ENCODE measurements at places on chromosomes 7 and 10.
A peak's percentile ranks its signal among the peaks of the same experiment; 100 is the strongest.

GRCh38 chr7:72265071-72265904, 146.8 kb downstream of the CALN1 start:
- no peak for DNase-seq

DNA sequence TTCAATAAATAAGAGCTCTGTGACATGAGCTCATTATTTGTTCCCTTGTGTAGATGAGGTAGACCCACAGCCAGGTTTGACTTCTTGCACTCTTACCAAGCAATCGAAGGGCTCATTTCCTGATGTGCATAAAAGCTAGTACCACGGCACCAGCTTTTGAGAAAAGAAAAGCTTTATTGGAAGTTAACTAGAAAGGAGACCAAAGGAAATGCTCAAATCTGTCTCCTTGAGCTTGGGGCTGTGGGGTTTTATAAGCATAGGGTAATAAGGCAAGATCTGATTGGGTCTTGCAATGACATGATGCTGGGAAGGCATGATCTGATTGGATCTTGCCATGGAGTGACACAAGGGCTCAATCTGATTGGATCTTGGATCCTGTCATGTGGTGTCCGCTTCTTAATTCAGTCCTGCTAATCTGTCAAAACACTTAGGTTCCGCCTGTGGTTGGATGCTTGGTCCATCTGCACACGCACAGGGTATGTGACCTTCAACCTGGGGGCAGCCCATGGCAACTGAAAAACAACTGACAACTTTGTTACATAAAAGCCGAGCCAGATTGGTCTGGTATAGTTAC, 47.8 kb upstream of the FRMD4A start:
- DNase-seq, result no peak

- DNase-seq, result no peak
Observed at GRCh38 chr7:55124989-55125875, 106.4 kb downstream of the EGFR start.

DNA sequence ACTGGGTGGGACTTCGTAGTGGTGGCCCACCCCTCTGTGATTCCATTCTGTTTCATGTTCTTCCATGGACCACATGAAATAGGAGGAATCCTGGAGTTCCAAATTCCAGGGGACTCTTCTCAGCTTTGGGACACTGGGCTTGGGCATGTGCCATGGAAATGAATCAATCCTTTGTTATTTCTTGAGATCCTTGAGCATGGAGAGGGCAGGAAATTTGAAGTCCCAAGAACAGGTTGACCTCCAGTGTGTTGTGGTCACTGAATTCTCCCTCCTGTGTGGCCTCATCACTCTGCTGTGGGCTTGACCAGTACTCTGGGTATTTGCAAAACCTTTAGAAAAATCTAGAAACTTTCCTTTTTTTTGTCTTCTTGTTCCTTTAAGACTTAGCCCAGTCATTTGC, 22.7 kb downstream of the TACR2 start:
- DNase-seq, result no peak

DNA sequence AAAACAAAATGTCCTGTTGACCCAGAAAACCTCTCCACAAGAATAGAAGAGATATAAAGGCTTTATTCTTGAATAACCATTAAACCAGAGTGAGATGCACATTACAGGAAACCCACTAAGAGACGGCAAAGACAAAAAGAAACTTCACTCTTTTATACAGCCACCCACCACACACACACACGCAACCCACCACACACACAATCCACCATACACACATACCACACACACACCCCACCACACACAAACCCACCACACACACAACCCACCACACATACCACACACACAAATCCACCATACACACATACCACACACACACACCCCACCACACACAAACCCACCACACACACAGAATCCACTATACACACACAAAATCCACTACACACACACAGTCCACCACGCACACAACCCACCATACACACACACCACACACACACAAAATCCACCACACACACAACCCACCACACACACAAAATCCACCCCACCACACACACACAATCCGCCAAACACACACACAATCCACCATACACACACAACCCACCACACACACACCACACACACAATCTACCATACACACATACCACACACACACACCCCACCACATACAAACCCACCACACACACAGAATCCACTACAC, 9.5 kb upstream of the REPIN1 start:
- no peak for DNase-seq

DNA sequence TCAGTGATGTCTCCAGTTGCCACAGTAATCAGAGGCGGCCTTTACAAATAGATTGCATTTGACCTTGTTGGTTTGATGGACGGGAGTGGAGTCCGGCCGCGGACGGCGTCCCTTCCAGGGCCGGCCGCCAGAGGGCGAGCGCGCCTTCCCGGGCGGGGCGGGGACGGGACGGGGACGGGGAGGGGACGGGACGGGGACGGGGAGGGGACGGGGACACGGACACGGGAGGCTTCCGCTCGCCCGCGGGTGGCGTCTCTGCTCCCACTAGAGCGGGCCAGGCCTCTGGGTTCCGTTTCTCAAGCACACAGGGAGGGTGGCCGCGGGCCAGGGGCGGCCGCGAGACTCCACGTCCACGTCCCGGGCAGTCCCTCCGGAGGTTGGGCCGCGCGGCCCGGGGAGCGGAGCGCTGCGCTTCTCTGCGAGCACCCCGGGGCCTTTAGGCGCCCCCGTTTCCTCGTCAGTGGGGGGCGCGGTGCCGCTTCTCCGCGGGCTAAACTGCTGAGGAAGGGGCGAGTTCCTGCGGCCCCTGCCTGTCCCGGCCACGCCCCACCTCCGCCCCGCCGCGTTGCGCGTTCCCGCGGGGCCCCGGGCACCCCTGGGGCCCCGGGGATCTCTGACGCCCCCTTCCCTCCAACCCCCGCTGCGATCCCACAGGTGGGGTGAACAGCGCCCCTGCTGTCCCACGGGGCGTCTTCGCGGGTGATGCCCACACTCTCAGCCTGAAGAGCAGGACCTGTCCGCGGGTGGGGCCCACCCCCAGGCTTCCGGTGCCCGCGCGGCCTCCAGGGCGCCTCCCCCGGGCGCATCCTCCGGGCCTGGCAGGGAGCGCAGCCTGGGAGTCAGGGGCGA, 84.2 kb upstream of the MKI67 start:
- peak; percentile 0 for DNase-seq

GRCh38 chr7:55731931-55732330, 130.6 kb downstream of the SEPTIN14 start:
- no peak for DNase-seq

- DNase-seq, result no peak
Observed at GRCh38 chr10:11638055-11638698, 26.7 kb upstream of the USP6NL start.

GRCh38 chr10:60893231-60893630, 50.8 kb downstream of the RHOBTB1 start:
- DNase-seq, result no peak

Measured in NCI-H526 treated with DMSO at 0.1 percent for 48 hours (cell line).